ENCODE measurements at places on chromosomes 12 and 14.

DNA sequence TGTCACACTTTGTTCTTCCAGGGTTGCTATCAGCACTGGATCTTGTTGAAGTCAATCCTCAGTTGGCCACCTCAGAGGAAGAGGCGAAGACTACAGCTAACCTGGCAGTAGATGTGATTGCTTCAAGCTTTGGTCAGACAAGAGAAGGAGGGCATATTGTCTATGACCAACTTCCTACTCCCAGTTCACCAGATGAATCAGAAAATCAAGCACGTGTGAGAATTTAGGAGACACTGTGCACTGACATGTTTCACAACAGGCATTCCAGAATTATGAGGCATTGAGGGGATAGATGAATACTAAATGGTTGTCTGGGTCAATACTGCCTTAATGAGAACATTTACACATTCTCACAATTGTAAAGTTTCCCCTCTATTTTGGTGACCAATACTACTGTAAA lies 23.7 kb downstream of the VTI1B start:
- DNase-seq = no peak

DNA sequence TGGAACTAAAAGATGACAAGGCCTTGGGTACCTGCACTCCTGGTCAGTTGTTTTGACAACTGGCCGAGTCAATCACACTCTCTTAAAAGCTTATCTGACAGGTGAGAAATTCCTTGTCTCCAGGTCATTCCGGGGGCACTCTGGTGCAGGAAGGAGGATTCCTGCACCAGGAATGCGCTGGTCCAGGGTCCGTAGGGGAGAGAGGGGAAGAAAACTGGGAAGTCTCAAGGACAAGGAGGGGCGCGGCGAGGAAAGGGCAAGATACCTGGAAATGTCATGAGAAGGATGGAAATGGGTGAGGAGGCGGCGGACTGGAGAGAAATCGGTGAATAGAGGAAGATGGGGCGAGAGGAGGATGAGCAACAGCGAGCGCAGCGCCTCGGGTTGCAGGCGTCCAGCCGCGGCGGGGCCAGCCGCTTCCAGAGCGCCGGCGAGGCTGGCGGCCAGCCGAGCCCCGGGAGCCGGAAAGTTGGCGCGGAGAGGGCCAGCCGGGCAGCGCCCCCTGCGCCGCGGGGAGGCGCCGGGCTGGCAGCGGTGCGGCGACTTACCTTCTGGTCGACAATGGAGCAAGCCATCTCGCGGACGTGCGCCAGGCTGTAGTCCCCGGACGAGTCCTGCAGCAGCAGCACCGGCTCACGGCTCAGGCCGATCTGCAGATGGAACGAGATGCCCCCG lies 809 bp downstream of the PRKD1 start:
- DNase-seq = no peak

GRCh38 chr14:75047506-75047905 lies 3.8 kb downstream of the MLH3 start:
- DNase-seq = no peak

DNA sequence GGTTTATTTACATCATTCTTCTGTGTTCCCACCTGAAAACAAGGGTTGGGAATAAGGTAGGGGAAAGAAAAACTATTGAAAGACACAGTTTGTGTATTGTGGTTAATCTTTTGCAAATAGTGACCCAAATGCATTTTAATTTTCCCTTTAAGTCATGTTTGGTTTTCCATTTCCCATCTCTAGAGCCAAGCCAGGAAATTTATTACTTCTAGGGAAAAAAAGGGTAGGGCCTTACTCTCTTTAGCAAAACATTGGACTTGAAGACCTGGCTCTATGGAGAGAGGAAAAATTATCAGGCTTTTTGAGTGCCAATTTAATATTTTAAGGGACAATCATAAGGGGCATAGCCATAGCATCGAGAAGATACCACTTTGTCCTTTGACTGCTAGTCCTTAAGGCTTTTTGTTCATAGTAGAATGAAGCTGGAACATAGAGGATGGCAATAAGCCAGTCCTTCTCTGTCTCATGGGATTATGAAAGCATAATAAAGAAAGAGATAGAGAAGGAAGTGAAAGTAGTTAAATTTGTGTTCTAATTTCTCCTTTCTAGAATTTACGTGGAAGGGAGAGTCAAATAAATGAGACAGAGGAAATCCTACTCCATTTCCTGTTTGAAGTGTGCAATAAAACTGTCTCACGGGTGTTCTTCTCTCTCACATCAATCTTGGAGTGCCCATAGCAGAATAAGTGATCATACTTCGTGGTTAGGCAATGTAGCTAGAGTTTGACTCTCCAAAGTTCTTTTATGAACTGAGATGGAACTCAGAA lies 50.9 kb upstream of the PPFIA2 start:
- DNase-seq = no peak

GRCh38 chr12:63276537-63277365 lies 125.8 kb upstream of the AVPR1A start:
- DNase-seq = no peak

- no peak for DNase-seq
These were observed 4.7 kb downstream of the NAB2 start for GRCh38 chr12:57093415-57094207.

GRCh38 chr14:106879241-106879640 lies 1352.9 kb downstream of the TMEM121 start:
- DNase-seq = no peak

DNA sequence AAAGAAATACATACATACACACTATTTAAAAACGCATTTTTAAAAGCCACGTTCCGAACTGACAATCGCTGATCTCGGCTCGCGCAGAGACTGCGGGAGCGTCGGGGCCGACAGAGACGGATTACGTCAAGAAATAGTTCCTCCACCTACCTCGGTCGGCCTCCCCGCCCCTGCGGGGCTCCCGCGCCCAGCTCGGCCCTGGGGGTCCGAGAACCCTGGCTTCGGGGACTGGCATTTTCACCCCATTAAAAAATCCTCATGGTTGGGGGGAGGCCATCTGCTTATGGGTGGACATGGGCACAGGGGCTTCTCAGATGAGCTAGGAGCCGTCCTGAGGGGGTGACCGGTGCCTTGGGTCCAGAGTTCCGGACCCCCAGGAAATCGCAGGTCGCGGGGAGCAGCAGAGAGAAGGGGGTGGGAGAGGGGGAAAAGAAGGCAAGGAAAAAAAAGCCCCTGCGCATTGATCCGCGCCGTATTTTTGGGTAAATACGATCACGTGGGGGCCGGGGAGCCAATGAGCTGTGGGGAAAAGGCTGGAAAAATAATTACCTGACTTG lies 324 bp upstream of the HOXC9 start:
- peak; percentile 80 for DNase-seq

- DNase-seq = no peak
These were observed 7.6 kb downstream of the B4GALNT1 start for GRCh38 chr12:57625261-57626032.

- DNase-seq = no peak
These were observed 234.0 kb downstream of the ETNK1 start for GRCh38 chr12:22858849-22859570.

- DNase-seq = no peak
These were observed 53.8 kb downstream of the PLEKHG3 start for GRCh38 chr14:64758025-64758521.

DNA sequence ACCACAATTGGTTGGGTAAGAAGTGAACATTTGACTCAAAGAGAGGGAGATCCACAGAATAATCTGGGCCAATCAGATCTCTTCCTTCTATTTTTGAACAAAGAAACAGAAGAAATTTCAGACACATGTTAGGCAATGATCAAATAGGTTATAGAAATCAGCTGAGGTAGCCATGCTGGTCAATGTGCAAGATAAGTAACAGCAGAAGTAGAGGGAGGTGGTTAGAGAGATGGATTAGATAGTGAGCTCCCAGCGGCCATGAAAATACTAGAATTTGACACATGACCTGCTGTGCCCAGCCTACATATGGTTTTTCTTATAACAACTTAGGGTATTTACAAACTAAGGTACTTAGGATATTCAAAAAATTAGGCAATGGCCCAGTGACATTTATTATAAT lies 230.9 kb upstream of the ARID2 start:
- no peak for DNase-seq

- DNase-seq = no peak
These were observed 49.4 kb downstream of the CD9 start for GRCh38 chr12:6249580-6249979.

DNA sequence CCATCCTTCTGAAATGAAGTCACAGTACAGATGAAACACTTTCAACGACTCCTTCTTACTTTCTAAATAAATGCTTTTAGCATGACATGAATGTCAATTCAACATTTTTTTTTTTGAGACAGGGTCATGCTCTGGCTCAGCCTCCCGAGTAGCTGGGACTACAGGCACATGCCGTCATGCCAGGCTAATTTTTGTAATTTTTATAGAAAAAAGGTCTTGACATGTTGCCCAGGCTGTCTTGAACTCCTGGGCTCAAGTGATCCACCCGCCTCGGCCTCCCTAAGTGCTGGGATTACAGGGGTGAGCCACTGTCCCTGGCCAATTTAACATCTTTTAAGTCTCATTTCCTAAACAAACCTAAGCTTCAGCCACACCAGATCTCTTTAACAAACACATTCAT lies 16.4 kb downstream of the GALNT6 start:
- no peak for DNase-seq
